ENCODE measurements at places on chromosomes 3 and 15.

GRCh38 chr3:32194653-32195052 is 43.8 kb upstream of the CMTM8 start:
- DNase-seq: no peak

DNA sequence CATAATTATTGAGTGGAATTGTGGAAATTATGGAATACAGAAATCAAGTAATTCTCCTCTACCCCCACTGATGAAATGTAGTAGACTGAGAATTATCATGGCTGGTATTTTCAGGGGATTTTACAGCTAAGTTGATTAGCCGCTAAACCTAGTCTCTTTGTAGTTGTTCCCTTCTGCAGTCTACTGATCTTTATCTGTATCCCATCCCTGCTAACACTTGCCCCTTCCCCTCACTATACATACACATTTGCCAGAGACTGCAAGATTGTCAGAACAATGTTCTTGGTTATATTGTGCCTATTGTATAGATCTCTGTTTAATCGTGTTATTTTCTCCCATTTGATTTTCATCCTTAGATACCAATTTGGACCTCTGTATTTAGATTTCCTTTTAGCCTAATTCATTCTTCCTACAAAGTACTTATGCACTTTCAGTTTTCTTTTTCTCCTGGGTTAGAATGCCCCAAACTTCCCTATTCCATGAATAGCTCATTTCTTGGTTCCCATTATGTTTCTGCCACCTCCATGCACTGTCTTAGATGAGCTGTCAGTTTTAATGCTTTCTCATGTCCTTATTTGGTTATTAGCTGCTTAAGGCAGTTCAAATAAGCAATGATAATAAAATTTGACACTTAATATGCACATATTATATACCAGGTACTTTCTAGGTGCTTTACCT is 86.9 kb downstream of the CDIN1 start:
- DNase-seq: no peak

DNA sequence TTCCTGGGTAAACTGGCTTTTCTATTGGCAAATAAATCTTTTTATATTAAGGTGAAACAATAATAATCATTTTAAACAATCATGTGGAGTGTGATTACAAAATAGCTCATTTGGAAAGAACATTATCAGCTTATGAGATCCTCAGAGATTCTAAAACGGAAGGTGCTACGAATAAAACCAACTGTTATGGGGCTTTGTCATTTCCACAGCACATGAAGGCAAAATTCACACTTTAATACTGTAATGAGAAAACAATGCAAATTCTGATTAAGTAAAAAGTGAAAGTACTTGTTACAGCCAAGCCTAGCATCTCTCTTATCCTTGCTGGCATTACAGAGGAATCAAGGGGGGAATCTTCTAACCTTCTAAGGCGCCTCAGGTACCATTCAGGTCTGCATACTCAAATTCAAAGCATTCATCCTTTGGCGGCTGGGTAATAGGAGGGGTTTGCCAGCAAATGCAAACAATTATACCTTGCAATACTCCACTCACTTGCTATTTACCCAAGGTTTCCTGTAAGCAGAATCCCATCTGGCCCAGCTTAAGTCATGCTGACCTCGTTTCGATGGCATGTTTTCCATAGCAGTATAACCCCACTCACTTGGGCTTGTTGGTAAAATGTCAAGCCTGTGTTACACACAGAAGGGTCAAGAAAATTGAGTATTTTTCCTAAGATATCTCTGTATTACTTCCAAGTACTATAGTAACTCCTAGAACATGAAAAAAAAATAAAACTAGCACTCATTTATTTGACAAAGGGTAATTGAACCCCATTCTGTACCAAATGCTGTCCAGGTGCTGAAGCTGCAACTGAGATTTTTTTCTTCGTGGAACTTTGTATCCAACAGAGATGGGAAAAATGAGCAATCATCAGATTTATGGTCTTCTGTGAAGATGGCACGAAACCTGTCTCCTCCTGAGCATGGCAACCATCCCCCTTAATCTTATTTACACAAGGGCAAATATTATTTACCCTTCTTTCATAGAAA is 183.7 kb upstream of the LMCD1 start:
- no peak for DNase-seq

GRCh38 chr15:85625166-85625830 is 169.4 kb downstream of the KLHL25 start:
- no peak for DNase-seq

DNA sequence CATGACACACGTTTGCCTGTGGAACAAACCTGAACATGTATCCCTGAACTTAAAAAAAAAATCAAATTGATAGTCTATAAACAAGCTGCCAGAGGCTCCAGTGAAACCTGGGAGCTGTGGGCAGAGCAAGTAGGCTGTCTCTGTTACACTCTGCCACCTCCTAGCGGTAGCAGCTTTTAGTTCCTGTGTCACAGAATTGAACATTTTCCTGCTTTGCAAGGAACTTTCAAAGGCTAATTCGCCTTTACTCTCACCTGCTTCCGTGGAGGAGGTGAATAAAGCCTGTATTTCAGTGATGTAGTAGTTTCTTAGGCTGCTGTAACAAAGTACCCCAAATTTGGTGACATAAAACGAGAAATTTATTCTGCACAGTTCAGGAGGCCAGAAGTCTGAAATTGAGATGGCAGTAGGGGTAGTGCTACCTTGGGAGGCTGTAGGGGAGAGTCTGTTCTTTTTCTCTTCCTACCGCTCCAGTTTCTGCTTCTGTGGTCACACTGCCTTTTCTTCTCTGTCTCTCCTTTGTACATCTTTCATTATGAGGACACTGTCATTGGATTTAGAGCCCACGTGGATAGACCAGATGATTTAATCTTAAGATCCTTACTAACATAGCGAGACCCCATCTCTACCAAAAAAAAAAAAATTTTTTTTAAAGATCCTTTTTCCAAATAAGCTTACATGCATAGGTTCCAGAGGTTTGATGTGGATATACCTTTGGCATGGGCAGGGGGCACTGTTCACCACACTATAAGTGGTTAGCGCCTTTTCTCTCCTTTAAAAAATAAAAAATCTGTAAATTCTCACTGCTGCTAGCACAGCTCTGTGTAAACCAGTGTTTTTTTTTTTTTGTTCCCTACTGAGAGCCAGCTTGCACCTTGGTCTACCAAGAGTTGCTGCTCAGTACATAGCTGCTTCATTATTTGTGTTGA is 25.3 kb downstream of the FBXO22 start:
- no peak for DNase-seq

- no peak for DNase-seq
Observed at GRCh38 chr3:172376881-172377280, 71.4 kb downstream of the GHSR start.

DNA sequence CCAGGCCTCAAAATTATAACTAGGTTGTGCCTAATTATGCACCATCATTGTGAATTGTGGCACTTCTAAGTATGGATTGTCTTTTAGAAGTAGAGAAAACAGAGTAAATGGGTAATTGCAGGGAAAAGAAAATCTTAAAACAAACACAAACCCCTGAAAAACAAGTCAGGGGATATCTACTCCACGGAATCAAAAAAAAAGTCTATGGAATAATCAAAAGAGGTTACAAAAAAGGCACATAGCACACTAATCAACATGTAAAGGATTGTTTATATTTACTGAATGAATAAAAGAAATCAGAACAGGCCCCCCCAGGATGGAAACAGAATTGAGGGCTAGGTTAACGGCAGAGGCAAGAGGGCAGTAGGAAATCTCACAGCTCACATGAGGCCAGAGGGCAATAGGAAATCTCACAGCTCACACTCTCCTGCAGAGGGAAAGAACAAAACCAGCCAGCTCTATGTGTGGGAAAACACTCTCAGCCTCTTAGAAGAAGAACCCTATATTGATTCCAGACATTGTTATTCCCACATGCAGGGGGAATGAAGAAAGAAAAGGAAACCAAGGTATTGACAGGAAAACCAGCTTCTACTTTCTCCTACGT is 72.7 kb upstream of the FNDC3B start:
- peak; percentile 27 for DNase-seq

DNA sequence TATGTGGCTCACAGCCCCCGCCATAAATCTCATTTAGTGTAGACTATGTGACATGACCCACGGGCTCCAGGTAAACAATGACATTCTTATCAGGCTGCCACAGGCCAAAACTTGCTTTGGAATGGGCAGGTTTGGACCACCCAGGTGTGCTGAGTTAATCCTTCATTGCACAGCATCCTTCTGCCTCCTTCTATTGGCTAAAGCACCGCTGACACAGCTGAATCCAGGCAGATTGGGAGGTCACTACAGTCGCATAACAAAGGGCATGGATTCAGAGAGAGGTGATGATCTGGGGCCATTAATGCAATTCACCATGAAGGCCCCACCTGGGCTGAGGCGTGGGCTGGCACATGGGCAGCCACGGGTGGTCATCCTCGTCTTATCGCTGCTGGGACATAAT is 47.8 kb upstream of the GALNT15 start:
- no peak for DNase-seq

GRCh38 chr15:68209735-68210408 is 4.7 kb upstream of the CALML4 start:
- no peak for DNase-seq

DNA sequence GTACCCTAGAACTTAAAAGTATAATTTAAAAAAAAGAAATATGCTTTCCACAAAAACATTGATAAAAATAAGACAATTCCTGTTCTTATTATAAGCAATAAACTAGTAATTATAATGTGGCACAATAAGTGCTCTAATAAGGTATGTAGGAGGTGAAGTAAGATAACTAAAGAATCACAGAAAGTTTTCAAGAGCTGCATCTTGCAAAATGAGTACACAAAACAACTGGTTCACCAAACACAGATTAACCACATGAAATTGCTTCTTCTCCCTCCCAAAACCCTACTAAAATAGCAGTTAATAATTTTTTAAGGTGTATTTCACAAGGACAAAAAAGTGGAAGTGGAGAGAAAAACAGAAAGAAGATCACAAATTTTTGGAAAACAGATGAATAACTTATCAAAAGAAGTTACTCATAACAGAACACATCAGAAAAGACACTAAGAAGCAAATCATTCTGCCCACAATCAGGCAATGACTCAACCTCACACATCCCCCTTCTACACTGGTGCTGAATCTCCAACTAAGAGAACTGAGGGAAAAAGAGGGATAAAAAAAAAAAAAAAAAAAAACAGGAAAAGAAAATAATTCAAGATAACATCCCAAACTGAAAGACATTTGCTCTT is 64.2 kb downstream of the TBC1D5 start:
- DNase-seq: no peak

- DNase-seq: no peak
Observed at GRCh38 chr3:64694114-64694513, 6.3 kb upstream of the ADAMTS9 start.

DNA sequence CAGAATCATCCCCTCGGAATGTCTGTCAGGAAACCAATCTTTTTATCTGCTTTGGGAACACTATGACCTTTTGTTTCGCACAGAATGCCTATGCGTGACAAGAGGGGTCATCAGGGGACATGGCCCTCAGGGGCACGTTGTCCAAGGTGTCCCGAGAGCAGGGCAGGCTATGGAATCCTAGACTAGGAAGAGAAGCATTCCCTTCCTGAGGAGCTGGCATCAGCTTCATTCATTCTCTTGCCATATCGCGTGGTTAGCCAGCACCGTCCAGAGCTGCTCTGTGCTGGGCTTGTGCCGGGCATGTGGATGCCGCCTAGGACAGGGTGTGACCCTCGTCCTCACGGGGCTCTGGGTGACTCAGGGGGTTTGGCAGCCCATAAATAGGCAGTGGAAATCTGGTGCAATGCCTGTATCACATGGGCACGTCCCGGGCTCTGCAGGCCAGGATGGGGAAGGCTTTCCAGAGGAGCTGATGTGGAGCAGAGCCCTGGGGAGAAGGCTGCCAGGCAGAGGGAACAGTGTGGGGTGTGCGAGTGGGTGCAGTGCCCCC is 117.8 kb downstream of the TMEM266 start:
- DNase-seq: no peak

DNA sequence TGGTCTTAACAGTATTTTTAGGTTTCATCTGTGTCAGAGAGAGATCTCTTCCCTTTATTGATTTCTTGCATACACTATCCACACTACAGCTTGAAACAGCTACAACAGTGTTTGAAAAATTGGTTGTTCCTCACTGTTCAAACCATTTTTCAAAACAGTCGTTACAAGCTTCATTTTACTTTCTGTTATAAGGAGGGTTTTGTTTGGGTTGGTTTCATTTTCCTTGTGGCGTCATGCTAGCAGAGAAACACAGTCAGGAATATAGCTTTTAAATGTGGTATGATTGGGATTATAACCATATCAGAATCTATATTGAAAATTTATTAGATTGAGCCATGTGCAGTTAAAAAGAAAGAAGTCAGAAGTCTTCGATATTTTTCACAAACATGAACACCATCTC is 400.6 kb downstream of the ZBTB20 start:
- no peak for DNase-seq

GRCh38 chr3:48938156-48938555 is 19.5 kb downstream of the ARIH2 start:
- no peak for DNase-seq

GRCh38 chr15:35928847-35929246 is 382.9 kb upstream of the DPH6 start:
- no peak for DNase-seq

DNA sequence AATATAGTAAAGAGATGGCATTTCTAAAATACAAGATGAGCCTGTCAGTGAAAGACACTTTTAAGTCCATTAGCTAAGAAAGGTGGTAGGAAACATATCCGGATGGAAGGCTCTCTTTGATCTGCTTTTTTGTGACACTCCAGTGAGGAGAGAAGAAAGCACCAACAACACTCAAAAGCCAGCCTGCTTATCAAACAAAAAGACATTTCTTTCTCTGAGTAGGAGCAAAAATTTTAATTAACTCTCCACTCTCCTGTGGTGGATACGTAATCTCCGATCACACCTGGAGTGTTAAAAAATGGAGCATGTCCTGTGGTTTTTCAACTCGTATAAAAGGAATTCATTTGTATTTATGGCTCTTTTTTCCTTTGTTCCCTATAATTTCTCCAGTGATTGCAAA is 65.3 kb downstream of the OXNAD1 start:
- no peak for DNase-seq

DNA sequence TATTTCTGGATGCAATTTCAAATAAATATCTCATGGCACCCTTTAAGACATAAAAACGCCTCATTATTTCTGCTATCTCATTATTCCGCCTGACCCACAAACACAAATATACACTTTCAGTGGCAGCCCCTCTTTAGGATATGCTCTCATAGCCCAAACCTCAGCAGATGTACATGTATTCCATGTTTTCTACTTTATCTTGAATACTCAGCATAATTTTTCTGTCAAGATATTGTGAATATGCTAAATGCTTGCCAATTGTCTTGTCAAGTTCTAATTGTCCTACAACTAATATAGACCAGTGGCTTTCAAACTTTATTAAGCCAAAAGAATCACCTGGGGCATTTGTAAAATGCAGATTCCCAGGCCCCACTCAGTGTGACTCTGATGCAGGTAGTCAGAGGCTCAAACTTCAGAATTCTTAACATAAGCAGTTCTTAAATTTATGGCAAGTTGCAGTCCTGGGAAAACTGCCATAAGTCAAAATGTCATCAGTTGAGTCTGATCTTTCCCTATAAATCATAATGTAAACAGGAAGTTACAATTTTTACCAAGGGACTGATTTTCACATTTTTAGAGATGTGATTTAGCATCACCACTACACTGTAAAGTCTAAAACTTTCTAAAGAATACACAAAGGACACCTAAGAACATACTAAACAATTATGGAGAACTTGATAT is 135.1 kb downstream of the TBL1XR1 start:
- DNase-seq: no peak

All from pulmonary artery endothelial cell (primary cell).